DMS79 (cell line): ENCODE measurements at places on chromosomes 3 and 15.

- DNase-seq, result no peak
Measured at GRCh38 chr3:151709847-151710246, 23.9 kb upstream of the AADACL2 start.

- DNase-seq, result no peak
Measured at GRCh38 chr3:106172101-106172500, 303.3 kb upstream of the CBLB start.

- no peak for DNase-seq
Measured at GRCh38 chr3:110955301-110955880, 116.2 kb upstream of the NECTIN3 start.

DNA sequence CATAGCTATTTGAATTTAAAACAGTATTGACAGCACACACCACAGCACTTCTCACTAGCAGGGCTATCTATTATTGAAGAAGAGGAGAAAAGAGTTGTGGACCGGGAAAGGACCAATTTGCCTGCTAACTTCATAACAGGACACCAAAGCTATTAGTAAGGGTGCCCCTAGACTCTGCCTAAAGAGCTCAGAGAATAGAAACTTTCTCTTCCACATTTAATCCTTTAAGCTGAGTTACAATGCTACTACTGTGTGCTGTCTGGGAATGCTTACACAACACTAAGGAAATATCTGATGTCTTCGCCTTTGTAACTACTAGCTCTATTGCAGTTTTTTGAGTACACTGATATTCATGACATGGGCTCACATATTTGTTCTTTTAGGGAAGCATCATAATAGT lies 13.5 kb upstream of the AADAC start:
- no peak for DNase-seq

DNA sequence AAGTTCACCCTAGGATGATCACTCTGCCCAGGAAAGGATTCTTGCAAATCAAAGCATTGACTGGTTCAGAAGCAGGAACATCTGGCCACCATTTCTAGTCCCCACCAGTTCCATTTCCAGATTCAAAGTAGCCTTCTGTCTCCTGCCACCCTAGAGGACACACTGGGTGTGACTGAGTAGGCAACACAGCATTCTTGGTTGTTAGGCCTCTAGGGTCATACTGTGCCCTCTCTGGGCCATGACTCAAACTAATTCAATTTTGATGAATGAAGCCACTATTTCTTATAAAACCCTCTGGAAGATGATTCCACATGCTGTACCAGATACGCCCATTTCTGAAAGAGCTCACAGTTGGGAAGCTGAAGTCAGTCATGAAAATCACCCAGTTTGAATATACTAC lies 69.7 kb downstream of the WDR76 start:
- DNase-seq, result no peak

GRCh38 chr3:105062853-105063252 lies 303.9 kb upstream of the ALCAM start:
- no peak for DNase-seq

GRCh38 chr3:179045719-179046402 lies 25.7 kb downstream of the ZMAT3 start:
- DNase-seq, result no peak

- no peak for DNase-seq
Measured at GRCh38 chr15:34336231-34336990, 1.2 kb downstream of the SLC12A6 start.

GRCh38 chr3:167813169-167814123 lies 77.9 kb downstream of the SERPINI1 start:
- no peak for DNase-seq

GRCh38 chr3:23383875-23384274 lies 180.7 kb downstream of the UBE2E2 start:
- DNase-seq, result no peak

- peak; percentile 12 for DNase-seq
Measured at GRCh38 chr3:66195347-66195783, 25.4 kb upstream of the SLC25A26 start.

DNA sequence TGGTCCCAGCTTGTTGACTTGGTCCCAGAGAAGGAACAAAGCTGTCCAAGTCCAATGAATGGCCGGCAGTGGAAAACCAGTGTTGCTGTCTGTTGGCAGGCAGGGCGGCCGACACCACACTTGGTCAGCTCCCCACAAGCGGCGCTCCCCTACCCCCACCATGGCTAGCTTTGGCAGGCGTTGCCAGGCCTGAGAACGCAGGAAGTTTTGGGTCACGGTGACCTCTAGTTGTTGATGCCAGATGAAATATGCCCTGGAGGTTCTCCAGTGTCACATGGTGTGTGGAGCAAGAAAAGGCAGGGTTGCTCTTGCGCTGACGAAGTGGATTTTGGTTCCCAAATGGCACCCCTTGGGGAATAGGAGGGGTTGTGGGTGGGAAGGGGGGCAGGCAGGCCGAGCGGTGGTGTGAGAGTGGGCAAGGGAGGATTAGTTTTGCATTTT lies 72.7 kb upstream of the TPRG1 start:
- no peak for DNase-seq

- DNase-seq, result no peak
Measured at GRCh38 chr3:35492841-35493240, 146.5 kb upstream of the ARPP21 start.

- DNase-seq, result no peak
Measured at GRCh38 chr3:140588558-140588957, 89.3 kb upstream of the TRIM42 start.

GRCh38 chr3:83092521-83093221 lies 1331.2 kb upstream of the GBE1 start:
- no peak for DNase-seq

DNA sequence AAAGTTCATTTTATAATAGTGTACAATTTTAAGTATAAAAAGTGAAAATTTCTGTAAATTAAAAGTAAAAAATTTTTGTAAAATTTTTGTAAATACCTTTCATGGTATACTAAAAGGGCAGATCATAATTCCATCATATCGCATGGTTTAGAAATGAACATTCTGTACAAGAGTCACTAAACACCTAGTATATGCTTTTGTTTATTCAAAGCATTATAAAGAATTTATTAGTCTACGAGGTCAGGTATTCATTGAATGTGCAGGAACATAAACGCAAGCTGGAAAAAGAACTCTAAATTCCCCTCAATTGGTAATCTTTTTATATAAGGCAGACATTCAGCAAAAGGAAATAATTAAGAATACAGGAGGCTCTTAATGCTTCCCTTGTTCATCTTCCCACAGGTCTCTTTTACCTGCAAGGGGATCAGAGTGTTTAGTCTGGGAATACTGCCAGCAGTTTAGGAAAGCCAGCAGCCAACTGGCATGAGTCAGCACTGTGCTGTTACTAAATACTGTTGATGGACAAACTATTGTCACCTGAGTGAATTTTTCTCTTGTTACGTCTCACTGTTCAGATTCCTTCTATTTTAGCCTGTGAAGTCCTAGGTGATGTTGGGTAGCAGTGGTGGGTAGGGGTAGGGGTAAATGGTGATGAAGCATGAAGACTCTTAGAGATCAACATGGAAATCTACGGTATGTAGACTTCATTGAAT lies 70.1 kb downstream of the UQCC5 start:
- peak; percentile 79 for DNase-seq

DNA sequence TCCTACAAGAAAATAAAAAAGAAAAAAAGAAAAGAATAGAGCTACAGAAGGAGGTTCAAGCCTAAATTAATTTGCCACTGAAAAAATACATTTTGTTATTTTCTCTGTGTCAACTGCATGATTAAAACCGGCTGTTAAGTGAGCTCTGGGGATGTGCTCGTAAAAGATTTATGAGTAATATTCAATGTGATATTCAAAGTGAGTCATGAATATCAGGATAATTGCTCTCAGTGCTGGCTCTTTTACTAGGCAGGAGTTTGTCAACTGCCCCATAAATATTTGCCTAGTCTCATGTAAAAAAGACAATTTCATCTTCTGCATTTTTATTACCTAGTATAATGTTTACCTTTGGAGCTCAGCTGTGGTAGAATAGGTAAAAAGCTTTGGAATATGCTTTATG lies 78.9 kb downstream of the CDIN1 start:
- no peak for DNase-seq

GRCh38 chr15:36449662-36450145 lies 129.7 kb upstream of the CDIN1 start:
- no peak for DNase-seq

- no peak for DNase-seq
Measured at GRCh38 chr3:30847592-30847991, 46.9 kb downstream of the GADL1 start.

DNA sequence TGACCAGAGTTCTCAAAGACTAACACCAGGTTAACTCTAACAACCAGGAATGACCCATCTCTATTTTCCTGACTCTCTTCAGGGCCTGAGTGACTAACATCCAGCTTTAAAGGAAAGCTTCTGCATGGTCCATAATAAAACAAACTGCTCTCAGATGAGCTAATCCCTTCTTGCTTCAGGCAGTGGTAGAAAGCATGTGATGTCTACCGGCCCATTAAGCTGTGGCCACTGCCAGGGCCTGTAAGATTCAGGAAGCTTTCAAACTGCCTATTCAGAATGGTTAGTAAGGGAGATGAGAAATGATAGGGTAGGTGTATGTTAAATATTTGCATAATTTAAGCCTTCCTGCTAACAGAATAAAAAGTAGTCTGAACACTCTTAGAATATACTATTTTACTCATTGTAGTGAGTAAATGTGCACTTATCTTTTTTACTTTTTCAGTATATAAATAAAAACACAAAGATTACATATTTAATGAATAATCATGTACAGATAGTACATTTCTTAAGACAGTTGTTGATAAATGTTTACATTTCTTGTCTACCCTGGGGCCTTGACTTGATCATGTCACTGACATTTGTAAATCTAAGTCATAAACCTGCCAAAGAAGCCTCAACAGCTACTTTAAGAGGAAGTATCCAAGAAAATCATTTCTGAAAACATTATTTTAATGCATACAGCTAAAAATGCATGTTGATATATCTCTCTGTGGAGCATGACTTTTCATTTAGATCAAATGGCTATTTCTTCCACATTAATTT lies 222.0 kb downstream of the MCTP2 start:
- DNase-seq, result no peak

DNA sequence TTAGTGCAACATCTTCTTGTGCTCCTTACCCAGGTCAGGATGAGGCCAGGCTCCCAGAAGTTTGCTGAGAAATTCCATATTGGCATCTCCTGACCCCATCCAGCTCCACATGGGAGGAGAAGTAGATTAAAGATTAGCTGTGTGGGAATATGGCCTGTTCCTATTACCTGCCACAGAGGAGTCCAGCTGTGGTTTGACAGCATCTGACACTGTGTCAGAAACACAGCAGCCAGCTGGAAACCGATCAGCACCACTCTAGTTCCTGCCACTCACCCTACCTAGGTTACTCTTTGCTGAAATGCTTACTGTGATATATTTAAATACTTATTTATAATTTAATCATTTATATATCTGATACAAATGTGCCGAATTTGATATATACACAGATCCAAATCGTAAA lies 260.3 kb downstream of the FEZF2 start:
- no peak for DNase-seq

DNA sequence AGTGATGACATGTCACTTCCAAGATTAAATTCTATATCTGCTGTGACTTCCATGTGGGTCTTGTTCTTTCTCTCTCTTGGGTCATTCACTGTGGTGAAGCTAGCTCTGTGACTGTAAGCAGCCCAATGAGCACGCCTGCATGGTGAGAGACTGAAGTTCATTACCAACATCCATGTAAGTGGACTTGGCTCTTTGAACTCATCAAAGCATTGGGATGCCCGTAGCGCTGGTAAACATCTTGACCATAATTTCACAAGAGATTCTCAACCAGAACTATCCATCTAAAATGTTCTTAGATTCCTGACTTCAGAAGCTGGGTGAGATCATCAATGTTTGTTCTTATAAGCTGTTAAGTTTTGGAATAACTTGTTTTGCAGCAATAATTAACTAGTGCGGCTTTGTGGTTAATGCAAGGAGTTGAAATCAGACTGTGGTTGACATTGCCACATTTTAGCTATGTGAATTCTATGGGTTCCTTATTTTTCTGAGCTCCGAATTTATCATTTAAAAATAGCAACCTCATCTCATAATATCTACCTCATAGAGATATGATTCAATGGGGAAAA lies 31.6 kb upstream of the LRRC3B start:
- no peak for DNase-seq

DNA sequence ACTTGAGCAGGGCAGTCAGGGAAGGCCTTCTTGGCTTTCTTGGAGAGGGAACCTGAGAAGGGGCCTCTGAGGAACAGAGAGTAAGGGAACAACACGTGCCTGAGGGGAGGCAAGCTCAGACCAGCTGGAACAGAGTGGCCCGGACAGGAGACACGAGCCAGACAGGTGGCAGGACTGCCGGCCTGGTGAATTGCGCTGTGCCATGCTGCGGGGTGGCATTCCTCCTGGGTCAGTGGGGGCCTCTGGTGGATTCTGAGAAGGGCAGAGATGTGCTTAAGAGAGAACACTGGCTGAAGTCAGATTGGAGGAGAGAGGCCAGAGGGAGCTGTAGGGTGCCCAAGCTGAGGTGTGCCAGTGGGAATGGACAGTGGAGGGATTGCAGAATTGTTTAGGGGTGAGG lies 4.9 kb downstream of the CHAC1 start:
- DNase-seq, result no peak

DNA sequence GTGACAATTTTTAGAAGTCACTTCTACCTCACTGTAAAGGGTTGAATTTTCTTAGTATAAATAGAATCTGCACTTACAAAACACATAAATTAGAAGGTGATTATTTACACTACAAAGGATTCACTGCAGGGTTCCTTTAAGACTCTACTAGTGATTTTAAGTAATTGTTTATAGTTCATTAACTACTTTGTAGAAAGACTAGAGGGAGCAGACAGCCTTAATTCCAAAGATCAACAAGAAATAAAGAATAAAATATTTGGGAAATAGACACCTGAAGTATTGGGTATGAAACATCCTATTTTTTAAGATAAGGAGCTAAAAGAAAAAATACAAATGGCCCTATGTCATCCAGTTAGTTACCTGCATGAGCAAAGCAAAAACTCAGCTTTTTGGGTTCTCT lies 360.5 kb upstream of the ALCAM start:
- DNase-seq, result no peak

- DNase-seq, result no peak
Measured at GRCh38 chr15:92159906-92160841, 233.5 kb upstream of the ST8SIA2 start.

GRCh38 chr15:55247766-55248427 lies 41.7 kb downstream of the RAB27A start:
- DNase-seq, result no peak

DNA sequence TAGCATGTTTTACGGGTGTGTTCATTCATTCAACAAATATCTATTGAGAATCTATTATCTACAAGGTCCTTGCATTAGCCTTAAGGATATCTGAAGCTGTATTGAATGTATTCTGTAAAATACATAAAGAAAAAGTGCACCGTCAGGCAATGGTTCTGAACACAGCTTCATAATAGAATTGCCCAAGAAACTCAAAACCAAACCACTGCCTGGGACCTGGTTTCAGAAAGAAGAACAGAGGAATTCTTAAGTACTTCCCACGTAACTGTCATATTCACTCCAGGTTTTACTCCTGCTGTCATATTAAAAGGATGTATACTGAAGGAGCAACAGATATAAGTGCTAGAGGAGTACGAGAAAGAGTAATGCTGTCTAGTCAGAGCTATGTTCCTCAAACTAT lies 115.9 kb downstream of the FGF12 start:
- DNase-seq, result no peak

- no peak for DNase-seq
Measured at GRCh38 chr3:42602961-42603360, 2.5 kb downstream of the NKTR start.
